CD4-positive, alpha-beta T cell (primary cell): ENCODE measurements at places on chromosomes 12 and 14. TPM values are rescaled to one million over a fixed set of nuclear protein-coding genes. Genes with fewer than 3 reads are reported as not detected.
A peak's percentile ranks its signal among the peaks of the same experiment; 100 is the strongest.

Gene KERA
- not detected for total RNA-seq

DNA sequence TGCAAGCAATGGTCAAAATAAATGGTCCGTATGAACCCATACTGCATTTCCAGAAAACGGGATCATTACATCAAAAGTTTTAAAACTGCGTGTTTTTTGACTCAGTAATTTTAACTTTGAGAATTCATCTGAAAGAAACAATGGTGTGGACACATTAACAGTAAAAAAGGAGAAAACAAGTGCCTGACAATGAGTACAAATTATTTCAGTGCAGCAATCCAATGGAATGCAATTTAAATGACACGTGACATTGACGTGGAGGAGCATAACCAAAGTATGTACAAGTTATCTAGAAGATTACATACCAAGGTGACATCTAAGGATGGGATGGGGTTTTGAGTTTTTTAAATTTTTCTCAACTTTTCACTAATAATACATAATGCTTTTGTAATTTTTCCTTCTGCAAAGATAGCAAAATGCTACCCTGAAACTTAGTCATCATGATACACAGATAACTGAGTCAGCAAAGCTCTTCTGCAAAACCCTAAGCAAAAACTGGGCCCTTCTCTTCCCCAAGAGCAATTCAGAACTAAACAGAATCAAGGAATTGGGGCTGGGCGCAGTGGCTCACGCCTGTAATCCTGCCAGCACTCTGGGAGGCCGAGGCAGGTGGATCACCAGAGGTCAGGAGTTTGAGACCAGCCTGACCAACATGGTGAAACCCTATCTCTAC is 20.4 kb downstream of the HNRNPC start:
- no peaks in the 10 kb centered on the region for H3K27me3 ChIP-seq
- H3K4me3 ChIP-seq: no peak overlapping the region
- peaks cover 89% of the 10 kb centered on the region for H3K36me3 ChIP-seq
- no peak overlapping the region for H3K27ac ChIP-seq

Gene TAS2R43
- 2.3 TPM for total RNA-seq

Gene TMEM117
- total RNA-seq: 4.4 TPM

DNA sequence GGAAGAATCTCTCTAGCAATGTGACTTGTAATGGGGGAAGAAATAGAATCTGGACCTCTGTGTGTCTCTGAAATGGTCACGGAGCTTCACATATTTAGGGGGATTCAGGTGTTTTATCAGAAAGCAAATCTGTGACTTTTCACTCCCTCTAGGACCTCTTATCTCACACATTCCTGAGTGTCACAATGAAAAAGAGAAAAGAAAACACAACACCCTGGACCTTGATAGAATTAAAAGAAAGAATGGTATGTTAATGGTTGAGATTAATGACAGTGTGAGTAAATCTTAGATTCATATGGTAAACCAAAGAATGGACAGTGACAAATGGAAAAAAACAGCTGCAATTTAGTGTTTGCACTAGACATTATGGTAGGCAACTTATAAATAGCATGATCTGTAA is 68.5 kb downstream of the PKP2 start:
- no peak overlapping the region for H3K4me3 ChIP-seq
- H3K4me1 ChIP-seq: no peaks in the 10 kb centered on the region
- no peak for DNase-seq
- H3K27me3 ChIP-seq: no peaks in the 10 kb centered on the region

GRCh38 chr12:57459055-57459749 is 383 bp upstream of the GLI1 start:
- peak overlapping the region; percentile 68 for H3K4me3 ChIP-seq
- H3K27ac ChIP-seq: peak overlapping the region; percentile 58
- DNase-seq: peak; percentile 84
- H3K27me3 ChIP-seq: peaks cover 14% of the 10 kb centered on the region
- peaks cover 59% of the 10 kb centered on the region for H3K4me1 ChIP-seq

DNA sequence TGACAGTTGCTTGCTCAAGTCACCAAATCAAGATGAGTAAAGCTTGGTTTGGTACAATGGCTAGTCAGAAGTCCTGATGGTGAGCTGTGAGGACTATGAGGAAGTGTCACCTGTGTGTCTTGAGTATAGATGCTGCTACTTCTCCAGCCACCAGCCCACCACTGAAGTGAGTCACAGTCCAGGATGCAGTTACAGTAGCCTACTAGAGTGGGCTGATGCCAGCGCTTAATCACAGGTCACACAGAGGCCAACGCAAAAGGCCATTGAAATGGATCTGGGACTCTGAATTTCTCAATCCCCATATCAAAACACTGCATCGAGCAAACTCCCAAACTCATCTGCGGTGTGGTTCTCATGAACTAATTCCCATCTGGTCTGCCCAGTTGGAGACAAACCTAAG is 223.1 kb downstream of the ANO6 start:
- no peak overlapping the region for H3K27ac ChIP-seq
- no peaks in the 10 kb centered on the region for H3K36me3 ChIP-seq
- H3K27me3 ChIP-seq: no peaks in the 10 kb centered on the region
- no peak for DNase-seq
- H3K4me1 ChIP-seq: no peaks in the 10 kb centered on the region
- no peak overlapping the region for H3K4me3 ChIP-seq

Gene NR1H4
- not detected for total RNA-seq

DNA sequence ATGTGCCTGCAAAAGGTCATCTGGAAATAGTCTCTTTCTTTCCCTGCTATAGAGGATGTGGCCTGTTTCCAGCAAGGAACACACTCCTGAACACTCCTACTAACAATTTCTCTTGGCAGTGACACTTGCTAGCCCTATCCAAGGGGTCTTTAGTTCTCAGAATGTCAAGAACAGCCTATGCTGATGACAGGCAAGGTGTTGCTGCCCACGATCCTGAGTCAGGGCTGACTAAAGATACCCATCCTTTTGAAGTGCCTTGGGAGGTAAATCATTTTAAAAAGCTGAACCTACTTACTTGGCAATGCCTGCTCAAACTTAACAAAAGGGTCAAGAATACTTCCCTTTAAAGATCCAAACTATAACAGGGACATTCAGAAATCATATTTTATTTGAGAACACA is 1146.4 kb downstream of the VRK1 start:
- H3K4me1 ChIP-seq: no peaks in the 10 kb centered on the region
- H3K27me3 ChIP-seq: no peaks in the 10 kb centered on the region
- H3K4me3 ChIP-seq: no peak overlapping the region
- no peak overlapping the region for H3K27ac ChIP-seq
- H3K36me3 ChIP-seq: peaks cover 15% of the 10 kb centered on the region

DNA sequence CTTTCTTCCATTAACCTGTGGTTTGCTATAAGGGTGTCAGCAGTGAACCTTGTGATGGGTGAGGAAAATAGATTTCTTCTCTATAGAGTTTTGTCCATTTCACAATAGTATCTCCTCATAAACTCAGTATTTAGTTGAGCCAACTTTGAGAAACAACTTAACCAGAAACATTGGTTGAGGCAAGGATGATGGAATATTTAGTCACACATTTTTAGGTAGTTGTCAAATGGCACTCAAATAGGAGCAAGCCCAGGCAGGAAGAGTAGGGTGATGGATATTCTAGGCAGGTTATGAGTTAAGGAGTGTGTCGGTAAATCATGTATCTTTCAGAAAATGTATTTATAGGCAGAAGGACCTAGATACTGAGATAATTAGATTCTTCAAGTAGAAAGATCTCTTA is 1267.6 kb downstream of the SLC16A7 start:
- H3K36me3 ChIP-seq: no peaks in the 10 kb centered on the region
- H3K27me3 ChIP-seq: no peaks in the 10 kb centered on the region
- H3K4me3 ChIP-seq: no peak overlapping the region
- H3K27ac ChIP-seq: no peak overlapping the region

DNA sequence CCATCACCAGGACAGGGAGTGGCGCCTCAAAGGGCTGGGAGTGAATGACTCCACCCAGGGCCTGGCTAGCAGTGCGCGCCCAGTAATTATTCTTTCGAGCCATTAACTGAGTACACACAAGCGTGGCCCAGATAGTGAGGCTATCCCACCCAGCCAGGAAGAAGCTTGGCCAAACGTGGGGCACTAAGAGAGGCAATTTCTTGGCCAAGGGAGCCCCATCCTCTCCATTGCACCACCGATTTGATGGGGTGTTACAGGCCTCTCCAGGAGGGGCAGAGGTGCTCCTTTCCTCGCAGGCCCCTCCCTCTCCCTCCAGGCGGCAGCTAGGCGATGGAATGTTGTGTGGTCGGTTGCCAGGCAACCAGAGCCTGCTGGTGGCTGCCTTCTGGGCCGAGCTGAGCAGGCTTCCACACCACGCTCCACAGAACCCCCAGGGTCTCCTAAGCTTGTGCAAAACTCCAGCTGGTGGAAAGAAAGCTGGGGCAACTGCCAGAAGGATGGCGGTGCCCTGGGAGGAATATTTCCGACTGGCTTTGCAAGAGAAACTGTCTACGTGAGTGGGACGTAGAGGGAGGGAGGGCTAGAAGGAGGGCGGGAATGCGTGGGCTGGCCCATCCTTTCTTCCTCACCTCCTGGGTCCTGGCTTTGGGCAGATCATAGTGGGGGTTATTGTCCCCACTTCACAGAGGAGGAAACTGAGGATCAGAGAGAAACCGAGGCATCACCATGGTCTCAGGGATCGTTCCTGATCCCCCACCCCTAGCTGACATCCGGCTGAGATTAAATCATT is at the start of gene CFAP73:
TSS of gene CFAP73 (plus strand) at position 364 of the 790 bp plus-strand sequence. CDS start at position 498, 134 bp downstream.
- no peaks in the 10 kb centered on the region for H3K36me3 ChIP-seq
- no peaks in the 10 kb centered on the region for H3K27me3 ChIP-seq
- DNase-seq: no peak
- peaks cover 22% of the 10 kb centered on the region for H3K4me1 ChIP-seq

GRCh38 chr14:106185837-106186233 is 659.5 kb downstream of the TMEM121 start:
- DNase-seq: peak; percentile 83
- H3K27ac ChIP-seq: no peak overlapping the region
- no peaks in the 10 kb centered on the region for H3K36me3 ChIP-seq
- H3K4me3 ChIP-seq: no peak overlapping the region

GRCh38 chr12:10027721-10028120 is 2.8 kb upstream of the CLEC9A start:
- no peaks in the 10 kb centered on the region for H3K36me3 ChIP-seq
- H3K4me1 ChIP-seq: no peaks in the 10 kb centered on the region
- no peak overlapping the region for H3K4me3 ChIP-seq
- H3K27me3 ChIP-seq: no peaks in the 10 kb centered on the region
- DNase-seq: no peak

- peaks cover 3% of the 10 kb centered on the region for H3K4me1 ChIP-seq
- H3K4me3 ChIP-seq: no peak overlapping the region
- no peak overlapping the region for H3K27ac ChIP-seq
- DNase-seq: no peak
These were observed 37.3 kb upstream of the EVL start for GRCh38 chr14:100027771-100028490.

- no peaks in the 10 kb centered on the region for H3K27me3 ChIP-seq
- DNase-seq: no peak
- H3K27ac ChIP-seq: no peak overlapping the region
These were observed 678.5 kb upstream of the FOXG1 start for GRCh38 chr14:28088125-28088524.

- no peak overlapping the region for H3K27ac ChIP-seq
- H3K36me3 ChIP-seq: no peaks in the 10 kb centered on the region
- no peaks in the 10 kb centered on the region for H3K4me1 ChIP-seq
- DNase-seq: no peak
These were observed 41.9 kb downstream of the CDC42BPB start for GRCh38 chr14:103015426-103015825.

DNA sequence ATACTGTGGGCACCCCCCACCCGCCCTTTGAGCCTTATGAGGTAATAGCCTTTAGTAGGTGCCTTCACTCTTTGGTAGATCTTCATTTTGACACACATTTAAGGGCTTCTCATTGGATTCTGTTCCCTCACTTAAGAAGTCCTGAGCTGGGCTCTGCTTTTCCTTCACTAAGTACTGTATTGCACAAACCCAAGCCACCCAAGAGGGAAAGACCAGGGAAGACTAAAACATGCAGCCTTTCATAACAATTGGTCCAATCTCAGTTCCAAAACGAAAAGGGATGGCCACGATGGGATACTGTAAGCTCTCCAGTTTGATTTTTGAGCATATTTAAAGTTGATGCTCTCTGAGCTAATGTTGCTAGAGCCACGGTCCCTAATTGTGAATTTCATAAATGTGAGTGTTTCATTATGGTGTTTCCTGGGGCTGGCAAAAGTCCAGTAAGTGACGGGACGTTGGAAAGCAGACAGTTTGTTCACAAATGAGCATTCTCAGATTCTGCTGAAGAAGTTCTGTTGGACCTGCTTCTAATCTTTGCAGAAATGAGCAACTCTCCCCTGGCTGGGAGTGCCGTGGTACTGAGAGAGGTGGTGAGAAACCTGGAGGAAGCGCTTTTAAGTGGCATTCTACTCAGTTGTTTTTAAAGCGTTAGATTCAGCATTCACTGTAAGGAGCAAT is 9.4 kb downstream of the SSPN start:
- no peak overlapping the region for H3K27ac ChIP-seq
- no peaks in the 10 kb centered on the region for H3K36me3 ChIP-seq
- H3K4me1 ChIP-seq: no peaks in the 10 kb centered on the region
- H3K27me3 ChIP-seq: peaks cover 5% of the 10 kb centered on the region
- H3K4me3 ChIP-seq: no peak overlapping the region

DNA sequence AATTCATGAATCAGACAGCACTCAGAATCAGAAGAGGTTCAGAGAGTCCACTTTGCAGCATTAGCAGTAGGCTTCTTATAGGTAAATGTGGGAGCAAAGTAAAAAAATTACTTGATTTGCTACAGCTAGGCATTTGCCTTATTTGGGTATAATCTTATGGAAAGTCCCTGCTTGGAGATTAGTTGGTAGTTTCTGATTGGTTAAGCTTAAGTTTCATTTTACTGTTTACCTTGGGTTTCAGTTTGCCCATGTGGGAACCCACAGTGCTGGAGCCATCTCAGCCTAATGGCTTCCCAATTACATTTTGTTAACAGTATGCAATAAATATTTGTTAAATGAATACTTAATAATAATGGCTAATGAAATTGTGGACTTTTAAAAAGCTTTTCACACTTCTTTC is 311.0 kb upstream of the FLRT2 start:
- no peak overlapping the region for H3K4me3 ChIP-seq
- no peaks in the 10 kb centered on the region for H3K4me1 ChIP-seq
- no peaks in the 10 kb centered on the region for H3K27me3 ChIP-seq
- no peaks in the 10 kb centered on the region for H3K36me3 ChIP-seq
- no peak for DNase-seq

Gene TSPAN19
- not detected for total RNA-seq
